ENCODE measurements at places on chromosomes 4 and X. TPM values are rescaled to one million over a fixed set of nuclear protein-coding genes. Genes with fewer than 3 reads are reported as not detected.

The PHOX2B gene
- total RNA-seq, result not detected

The HTRA3 gene
- total RNA-seq, result 52.6 TPM

The ADAMTS3 gene
- 2.2 TPM for total RNA-seq

The HERC6 gene
- total RNA-seq, result 32.7 TPM

The CXCL6 gene
- not detected for total RNA-seq

The F8A3 gene
- total RNA-seq, result not detected

The UGT2A1 gene
- total RNA-seq, result not detected

The AMBN gene
- not detected for total RNA-seq

The MAGEA8 gene
- total RNA-seq, result not detected

The DCUN1D4 gene
- total RNA-seq, result 29.5 TPM

Data from ascending aorta (tissue), 2 donors.